ENCODE measurements at places on chromosomes 1 and 21.

- no peak for DNase-seq
These were observed 100.6 kb upstream of the RUNX1 start for GRCh38 chr21:35149698-35150097.

GRCh38 chr1:236692742-236693141 lies 6.4 kb downstream of the ACTN2 start:
- DNase-seq: no peak

GRCh38 chr1:9363061-9363471 lies 70.4 kb downstream of the SPSB1 start:
- no peak for DNase-seq

GRCh38 chr1:204701229-204701628 lies 15.7 kb upstream of the LRRN2 start:
- DNase-seq: no peak

GRCh38 chr1:200354243-200354642 lies 55.6 kb downstream of the ZNF281 start:
- no peak for DNase-seq

GRCh38 chr1:167095368-167095767 lies 1.5 kb downstream of the STYXL2 start:
- DNase-seq: peak; percentile 12

GRCh38 chr1:101154547-101154946 lies 82.3 kb upstream of the S1PR1 start:
- DNase-seq: no peak

DNA sequence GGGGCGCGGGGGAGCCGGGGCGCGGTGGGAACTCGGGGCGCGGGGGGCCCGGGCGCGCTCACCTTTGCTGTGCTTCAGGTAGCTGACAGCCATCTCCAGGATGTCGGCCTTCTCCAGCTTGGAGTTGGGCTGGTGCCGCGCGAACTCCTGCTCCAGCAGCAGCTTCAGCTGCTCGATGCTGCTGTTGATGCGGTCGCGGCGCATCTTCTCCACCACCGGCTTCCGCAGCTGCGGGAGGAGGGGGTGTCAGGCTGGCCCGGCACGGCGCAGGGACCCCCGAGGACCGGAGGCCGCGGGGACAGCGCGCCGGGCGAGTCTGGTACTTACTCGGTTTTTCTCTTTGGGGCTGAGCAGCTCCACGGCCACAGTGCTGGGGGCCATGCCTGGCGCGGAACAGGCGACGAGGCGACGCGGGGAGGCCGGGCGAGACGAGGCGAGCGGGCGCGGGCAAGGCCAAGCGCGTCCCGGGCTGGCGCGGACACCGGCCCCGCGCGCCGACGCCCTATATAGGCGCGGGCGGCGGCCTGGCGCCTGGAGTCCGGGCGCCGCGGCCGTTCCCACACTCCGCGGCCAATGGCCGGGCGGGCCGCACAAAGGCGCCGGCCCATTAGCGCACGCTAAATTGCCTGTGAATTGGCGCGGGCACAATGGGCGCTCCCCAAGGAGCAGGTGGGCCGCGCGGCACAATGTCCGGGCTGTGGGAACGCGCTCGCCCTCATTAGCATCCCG lies at the start of gene HES5:
Gene HES5, minus strand, starts transcription at position 480 of the 729 bp plus-strand sequence. Its CDS starts 99 bp downstream, at position 381.
- no peak for DNase-seq

- DNase-seq: peak; percentile 11
These were observed 90.6 kb downstream of the SGIP1 start for GRCh38 chr1:66624412-66625060.
